Body of pancreas (tissue), 4 donors: ENCODE measurements at places on chromosomes 7 and 10.

DNA sequence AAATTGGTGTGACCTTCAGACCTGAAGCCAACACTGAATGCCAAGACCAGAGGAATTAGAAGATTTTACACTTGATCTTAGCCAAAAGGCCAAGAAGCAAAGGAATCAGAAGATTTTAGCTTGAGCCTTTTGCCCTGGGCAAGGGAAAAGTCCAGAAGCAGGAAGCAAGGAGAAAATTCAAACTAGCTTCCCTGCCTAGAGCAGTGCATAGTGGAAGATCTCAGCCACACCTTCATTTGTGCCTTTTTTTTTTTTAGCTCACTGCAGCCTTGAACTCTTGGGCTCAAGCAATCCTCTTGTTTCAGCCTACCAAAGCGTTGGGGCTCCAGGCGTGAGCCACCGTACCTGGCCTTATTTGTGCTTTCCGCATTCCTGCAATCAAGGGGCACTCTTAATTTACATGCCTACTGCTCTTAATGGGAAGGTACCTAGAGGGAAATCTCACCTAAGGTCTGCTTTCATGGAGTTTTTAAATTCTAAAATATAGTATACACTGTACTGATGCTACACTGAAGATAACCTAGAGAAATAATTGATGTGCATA, 8.3 kb upstream of the PIP4K2A start:
- no peak overlapping the region for H3K27ac ChIP-seq
- H3K4me3 ChIP-seq, result no peak overlapping the region
- no peaks in the 10 kb centered on the region for H3K27me3 ChIP-seq
- no peak for DNase-seq
- no peaks in the 10 kb centered on the region for H3K4me1 ChIP-seq

DNA sequence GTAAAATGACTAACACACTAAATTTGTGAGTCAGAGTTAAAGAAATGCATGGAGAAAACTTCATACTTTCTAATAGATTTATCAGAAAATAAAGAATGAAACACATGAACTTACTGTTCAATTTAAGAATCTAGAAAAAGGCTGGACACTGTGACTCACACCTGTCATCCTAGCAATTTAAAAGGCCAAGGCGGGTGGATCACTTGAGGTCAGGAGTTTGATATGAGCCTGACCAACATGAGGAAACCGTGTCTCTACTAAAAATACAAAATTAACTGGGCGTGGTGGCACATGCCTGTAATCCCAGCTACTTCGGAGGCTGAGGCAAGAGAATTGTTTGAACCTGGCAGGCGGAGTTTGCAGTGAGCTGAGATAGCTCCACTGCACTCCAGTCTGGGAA, 1106.2 kb upstream of the LRRN3 start:
- H3K36me3 ChIP-seq, result no peaks in the 10 kb centered on the region
- no peak overlapping the region for H3K4me3 ChIP-seq
- no peaks in the 10 kb centered on the region for H3K27me3 ChIP-seq
- no peaks in the 10 kb centered on the region for H3K4me1 ChIP-seq
- DNase-seq, result no peak

DNA sequence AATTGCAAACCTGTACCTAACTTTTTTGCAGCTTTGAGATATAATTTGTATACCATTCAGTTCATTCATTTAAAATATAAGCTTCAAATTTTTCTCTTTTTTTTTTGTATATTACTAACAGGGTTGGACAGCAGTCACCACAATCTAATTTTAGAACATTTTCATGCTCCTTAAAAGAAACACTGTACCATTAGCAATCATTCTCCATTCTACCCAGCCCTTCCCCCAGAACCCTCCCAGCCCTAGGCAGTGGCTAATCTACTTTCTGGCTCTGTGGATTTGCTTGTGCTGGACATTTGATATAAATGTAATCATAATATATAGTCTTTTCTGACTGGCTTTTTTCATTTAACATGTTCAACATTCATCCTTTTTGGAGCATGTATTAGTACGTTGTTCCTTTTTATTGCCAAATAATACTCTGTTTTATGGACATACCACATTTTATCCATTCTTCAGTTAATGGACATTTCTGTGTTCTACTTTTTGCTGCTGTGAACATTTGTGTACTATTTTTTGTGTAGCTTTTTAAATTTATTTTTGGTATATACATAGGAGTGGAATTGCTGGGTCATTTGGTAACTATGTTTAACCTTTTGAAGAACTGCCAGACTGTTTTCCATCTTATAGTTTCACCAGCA, 40.9 kb upstream of the ST7 start:
- no peaks in the 10 kb centered on the region for H3K4me1 ChIP-seq
- H3K27me3 ChIP-seq, result no peaks in the 10 kb centered on the region
- no peak overlapping the region for H3K27ac ChIP-seq
- DNase-seq, result no peak
- H3K4me3 ChIP-seq, result no peak overlapping the region
- H3K36me3 ChIP-seq, result no peaks in the 10 kb centered on the region

- H3K4me3 ChIP-seq, result no peak overlapping the region
- DNase-seq, result no peak
- H3K27ac ChIP-seq, result no peak overlapping the region
- H3K27me3 ChIP-seq, result no peaks in the 10 kb centered on the region
Measured at GRCh38 chr7:157645539-157645938, 308.7 kb downstream of the DNAJB6 start.

DNA sequence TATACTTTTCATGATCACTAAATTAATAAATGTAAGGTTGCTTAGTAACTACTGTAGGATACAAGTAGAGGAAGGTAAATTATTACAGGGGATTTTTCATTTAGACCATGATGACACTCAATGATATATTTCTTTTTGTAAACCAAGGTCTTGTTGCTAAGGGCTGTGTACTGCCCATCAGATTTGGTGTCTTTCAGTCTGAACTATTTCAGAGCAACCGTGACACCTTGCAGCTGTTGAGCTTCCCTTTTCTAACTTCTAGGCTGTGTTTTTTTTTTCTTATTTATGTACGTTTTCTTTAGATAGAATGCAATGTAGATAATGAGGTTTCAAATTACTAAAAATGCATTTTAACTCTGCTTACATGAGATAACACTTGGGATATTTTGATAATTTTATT, 292.0 kb upstream of the MBL2 start:
- H3K36me3 ChIP-seq, result no peaks in the 10 kb centered on the region
- no peak for DNase-seq
- H3K4me3 ChIP-seq, result no peak overlapping the region
- H3K27ac ChIP-seq, result no peak overlapping the region
- no peaks in the 10 kb centered on the region for H3K27me3 ChIP-seq
